Femur (tissue), 1 donor: ENCODE measurements at places on chromosomes 6 and 20.

GRCh38 chr6:87250019-87250418 lies 72.4 kb upstream of the SMIM8 start:
- no peak for DNase-seq

GRCh38 chr6:18121580-18122127 lies 823 bp downstream of the NHLRC1 start:
- DNase-seq: peak; percentile 21

- DNase-seq: no peak
Measured at GRCh38 chr6:34047913-34048867, 97.7 kb downstream of the GRM4 start.

DNA sequence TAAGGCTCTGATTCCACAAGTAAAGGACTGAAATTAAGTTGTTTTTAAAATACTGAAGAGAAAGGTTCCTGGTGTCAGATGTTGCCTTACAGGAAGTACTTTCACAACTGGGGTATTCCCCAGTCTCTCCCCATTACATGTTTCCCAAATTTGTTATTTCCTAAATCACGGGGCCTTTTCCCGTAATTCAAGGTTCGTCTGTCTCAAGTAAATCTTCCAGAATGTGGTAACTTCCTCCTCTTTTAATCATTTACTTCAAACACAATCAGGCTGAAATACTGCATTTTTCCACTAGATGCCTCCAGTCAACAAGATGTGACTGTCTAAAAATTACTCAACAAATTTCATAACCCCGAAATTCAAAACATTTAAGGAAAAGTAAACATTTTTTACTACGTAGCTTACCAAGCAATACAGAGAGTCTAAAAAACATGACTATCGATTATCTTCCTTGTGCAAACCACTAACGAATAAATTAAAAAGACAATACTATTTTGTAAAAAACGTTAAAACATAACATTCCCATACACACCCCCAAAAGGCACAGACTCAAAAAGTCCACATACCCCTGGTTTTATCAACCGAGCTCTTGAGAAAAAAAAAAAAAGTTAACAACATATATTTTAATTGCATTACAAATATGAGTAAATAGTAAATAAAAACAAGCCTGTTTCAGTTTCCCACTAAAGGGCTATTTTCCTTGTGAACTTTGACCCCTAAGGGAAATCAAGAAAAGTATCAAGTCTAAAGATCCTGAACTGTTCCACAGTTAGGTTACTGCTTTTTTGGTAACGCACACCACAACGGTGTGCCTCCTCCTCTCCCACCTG lies 1.7 kb downstream of the SOD2 start:
- DNase-seq: no peak

DNA sequence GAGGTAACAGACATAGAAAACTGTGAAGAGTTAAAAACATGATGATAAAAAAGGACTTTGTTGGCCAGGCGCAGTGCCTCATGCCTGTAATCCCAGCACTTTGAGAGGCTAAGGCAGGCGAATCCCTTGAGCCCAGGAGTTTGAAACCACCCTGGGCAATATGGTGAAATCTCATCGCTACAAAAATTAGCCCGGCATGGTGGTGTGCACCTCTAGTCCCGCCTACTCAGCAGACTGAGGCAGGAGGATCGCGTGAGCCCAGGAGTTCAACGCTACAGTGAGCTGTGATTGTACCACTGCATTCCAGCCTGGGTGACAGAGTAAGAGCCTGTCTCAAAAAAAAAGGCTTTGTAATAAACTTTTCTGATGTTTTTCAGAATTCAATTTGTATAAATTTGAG lies 60.1 kb downstream of the GFOD1 start:
- DNase-seq: no peak

GRCh38 chr6:2108700-2109306 lies 136.6 kb downstream of the GMDS start:
- DNase-seq: no peak

DNA sequence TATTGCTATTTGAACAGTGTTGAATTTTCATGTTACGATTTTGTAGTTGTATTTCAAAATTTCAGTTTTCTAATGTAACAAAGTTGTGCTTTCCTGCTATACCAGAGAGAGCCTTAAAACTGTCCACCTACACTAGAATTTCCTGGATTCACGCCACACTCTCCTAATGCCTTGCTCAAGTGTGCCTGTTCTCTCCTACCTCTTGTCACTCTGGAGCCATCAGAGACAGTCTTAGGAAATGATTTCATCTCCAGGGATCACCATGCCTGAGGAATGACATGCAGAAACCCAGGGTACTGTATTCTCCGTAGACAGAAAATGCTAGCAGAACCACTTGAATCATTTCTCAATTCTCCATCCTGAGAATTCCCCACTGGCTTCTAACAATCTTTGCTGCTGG lies 667.6 kb downstream of the KIF16B start:
- DNase-seq: no peak

- DNase-seq: no peak
Measured at GRCh38 chr6:96659084-96659845, 96.3 kb downstream of the FHL5 start.

DNA sequence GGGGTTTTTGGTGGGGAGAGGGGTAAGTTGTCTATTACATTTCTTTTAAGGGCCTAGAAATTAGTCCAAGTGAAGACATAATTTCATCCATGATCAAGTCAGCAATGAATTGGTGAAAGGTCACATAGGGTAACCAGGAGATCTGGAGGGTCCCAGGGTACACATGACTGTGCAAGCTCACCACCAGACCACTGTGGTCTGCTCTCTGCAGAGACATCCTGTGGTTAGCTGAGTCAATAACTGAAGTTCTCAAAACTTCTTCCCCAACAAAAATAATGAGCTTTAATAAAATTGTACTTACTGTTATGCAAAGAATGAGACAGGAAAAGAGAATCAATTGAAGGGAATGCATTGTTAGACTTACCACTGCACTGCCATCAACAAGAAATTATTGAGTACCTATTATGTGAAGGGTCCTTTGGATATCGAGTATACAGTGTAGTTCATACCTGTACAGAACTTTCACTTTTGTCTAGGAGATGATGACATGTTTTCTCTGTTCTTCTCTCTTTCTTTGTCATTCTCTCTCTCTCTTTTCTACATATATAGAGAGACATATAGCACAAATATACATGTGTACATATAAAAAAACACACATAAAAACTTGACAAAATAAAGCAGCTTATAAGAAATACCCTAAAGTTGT lies 209.8 kb downstream of the GJA1 start:
- no peak for DNase-seq

- DNase-seq: no peak
Measured at GRCh38 chr6:5314191-5314865, 53.0 kb downstream of the FARS2 start.

DNA sequence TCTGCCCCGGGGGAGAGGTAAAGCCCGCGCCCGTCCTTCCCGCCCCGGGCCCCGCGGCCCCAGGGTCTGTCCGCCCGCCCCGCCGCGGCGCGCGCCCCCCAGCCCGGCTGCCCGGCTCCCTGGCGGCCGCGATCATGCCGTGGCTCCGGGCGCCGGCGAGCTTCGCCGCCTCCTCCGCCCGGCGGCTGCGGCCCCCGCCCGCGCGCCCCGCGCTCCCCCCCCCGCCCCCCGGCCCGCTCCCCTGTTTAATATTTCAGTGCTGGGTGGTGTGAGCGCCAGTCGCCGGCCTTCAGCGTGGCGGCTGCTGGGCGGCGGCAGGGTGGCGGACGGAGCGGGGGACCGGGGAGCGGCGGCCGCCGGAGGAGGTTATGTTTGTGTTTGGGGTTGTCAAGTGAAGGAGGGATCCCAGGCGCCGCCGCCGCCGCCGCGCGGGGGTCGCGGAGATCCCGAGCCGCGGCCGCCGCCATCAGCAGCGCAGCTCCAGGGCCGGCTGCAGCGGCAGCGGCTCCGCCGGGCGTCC lies at the start of gene HIVEP1:
Gene HIVEP1 (plus strand): TSS at position 275 of the 520 bp plus-strand sequence. CDS start 3,317 bp downstream, outside the sequence.
- DNase-seq: peak; percentile 70

- no peak for DNase-seq
Measured at GRCh38 chr6:127458222-127458621, 967 bp downstream of the KIAA0408 start.

DNA sequence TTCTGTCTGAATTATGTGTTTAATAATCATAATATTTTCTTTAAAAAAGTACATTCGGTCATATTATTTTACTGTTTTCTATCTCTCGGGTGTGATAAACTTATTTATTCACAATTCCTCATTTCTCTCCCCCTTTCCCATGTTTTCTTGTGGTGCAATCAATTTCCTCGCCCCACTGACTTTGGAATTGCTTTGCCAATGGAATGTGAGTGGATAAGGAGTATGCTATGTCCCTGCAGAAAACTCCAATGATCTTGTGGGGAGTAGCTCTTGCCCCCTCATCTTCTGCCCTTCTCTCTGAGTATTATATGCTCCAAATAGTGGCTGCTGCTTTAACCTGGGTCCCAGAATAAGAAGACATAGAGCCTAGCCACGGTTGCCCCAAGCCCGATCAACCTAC lies 64.1 kb downstream of the HMGN3 start:
- DNase-seq: no peak

- no peak for DNase-seq
Measured at GRCh38 chr6:69668916-69669315, 127.9 kb downstream of the LMBRD1 start.

DNA sequence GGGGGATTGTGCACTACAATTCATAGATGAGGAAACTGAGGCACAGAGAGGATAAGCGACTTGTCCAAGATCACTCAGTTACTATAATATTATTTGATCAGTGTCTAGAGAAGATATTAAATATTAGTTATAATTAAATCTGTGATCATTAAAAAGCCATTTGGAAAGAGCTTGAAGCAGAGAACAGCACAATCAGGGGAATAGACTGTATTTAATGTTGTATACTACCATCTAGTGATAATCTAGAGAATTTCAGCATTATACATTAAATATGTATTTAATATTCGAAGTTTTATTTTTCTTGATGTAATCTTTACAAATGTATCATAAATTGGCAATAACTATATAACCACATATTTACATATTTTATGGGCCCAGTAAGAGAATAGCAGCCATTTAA lies 20.1 kb upstream of the MTCL3 start:
- DNase-seq: no peak

- DNase-seq: no peak
Measured at GRCh38 chr6:121847806-121848522, 412.5 kb downstream of the GJA1 start.

DNA sequence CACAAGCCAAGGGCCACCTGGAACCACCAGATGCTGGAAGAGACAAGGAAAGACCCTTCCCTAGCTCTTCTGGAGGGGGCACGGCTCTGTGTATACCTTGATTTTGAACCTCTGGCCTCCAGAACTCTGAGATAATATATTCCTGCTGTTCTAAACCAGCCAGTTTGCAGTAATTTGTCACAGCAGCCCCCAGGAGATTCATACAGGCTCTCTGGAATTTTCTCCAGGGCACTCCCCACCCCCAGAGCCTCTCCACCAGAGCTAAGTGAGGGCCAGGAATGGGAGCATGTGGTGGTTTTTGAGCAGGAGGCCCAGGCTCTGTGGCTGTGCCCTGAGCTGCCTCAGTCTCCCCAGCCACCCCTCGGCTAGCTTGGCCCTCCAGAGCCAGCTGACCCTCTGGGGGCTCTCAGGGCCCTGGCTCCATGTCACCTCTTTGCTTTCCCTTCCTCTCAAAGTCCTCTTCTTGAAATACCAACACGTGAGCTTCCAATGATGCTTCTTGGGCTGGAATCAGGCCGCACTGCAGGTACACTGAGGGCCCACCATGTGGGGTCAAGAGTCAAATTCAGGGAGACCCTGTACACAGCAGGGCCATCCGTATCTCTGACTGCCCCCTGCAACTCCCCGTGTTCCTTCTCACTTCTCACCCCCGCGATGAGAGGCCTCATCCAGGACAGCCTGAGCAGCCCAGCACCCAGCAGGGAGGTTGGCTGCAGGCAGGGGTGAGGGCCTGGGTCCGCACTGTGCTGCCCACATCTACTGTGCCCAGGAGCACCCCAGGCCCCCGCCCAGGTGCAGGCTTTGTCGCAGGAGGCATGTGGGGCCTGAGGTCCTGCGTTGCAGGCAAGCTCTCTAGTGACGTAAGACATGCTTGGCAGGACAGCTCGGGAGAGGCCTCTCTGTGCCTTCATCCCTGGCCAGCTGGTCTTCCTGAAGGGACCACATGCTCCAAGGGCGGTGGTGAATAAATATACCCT lies 155.5 kb downstream of the ANKRD60 start:
- DNase-seq: no peak

DNA sequence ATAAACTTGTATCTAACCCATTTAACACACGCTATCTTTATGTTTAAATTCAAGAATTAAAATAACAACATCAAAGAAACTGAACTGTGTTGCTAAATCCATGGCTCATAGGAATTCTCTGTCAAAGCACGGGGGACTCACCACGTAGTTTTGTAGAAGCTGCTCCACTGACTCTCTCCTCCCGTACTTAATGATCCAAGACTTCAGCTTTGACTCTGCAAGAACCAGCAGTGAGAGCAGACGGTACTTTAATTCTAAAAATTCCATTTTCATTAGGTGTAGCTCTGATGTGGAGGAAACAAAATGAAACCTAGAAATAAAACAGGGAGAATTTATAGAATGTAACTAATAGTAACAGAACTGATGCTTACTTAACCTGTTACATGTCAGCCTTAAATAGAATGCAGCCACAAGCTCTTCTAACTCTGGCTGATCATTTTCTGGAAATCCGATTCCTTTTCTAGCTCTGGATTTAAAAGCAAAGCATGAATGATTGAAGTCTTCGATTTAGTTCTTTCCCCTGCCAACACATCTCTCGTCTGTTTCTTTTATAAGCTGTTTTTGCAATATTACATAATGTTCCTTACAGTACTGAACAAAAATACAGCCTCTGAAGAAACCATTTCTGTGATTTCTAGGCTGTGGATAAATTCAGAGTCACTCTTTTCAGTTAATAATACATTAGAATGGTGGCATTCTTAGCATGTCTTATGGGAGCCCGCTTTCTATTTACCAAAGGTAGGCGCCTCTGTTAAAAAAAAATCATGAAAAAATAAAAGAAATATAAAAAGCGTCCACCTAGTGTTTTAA lies 165.5 kb downstream of the SYNE1 start:
- no peak for DNase-seq

DNA sequence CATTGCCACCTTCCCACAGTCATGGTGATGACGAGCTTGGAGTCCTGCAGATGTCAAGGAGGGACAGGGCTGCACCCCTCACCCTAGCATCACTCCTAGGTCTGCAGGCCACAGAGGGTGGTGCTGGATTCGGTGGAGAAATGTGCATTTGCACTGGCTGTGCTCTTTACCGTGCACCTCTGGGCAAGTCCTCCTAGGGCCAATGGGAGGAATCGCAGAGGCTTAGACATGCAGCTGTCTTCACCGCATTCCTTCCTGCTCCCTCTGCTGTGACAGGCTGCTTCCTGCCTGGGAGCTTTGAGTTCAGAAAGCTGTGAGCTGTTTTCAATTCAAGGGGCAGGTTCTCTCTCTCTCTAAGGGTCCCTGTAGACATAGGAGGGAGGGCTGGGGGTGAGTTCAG lies 85.1 kb downstream of the EDN3 start:
- peak; percentile 65 for DNase-seq

GRCh38 chr20:62210496-62210855 lies 9.6 kb downstream of the HRH3 start:
- no peak for DNase-seq

DNA sequence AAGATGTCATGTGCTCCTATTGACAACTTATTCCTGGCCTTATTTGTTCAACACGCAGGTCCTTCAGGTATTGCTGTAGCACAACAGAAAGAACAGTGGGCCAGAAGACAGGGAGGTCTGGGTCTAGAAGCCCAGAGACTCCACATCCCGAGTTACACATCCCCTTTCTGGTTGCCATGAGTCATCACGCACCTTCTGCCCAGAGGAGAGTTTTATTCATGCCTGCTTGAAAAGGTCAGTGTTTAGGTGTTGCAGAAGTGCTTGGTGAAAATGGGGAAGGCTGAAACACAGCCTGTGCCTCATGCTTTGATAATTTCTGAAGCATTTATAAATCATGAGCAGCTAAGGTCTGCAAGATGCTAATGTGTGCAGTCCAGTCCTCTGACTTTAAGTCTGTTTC lies 256.4 kb downstream of the GMPR start:
- DNase-seq: no peak

GRCh38 chr6:129195643-129196042 lies 312.7 kb downstream of the LAMA2 start:
- DNase-seq: no peak
